CD4-positive, alpha-beta T cell treated with Interleukin-4 for 1 hour (primary cell): ENCODE measurements at places on chromosomes 13 and 19.

GRCh38 chr13:48496271-48497161 lies 36.4 kb downstream of the RCBTB2 start:
- DNase-seq: peak; percentile 66

- DNase-seq: no peak
Observed at GRCh38 chr19:13975870-13976269, 23.6 kb downstream of the DCAF15 start.

- no peak for DNase-seq
Observed at GRCh38 chr13:51920267-51920666, 58.5 kb downstream of the CCDC70 start.

DNA sequence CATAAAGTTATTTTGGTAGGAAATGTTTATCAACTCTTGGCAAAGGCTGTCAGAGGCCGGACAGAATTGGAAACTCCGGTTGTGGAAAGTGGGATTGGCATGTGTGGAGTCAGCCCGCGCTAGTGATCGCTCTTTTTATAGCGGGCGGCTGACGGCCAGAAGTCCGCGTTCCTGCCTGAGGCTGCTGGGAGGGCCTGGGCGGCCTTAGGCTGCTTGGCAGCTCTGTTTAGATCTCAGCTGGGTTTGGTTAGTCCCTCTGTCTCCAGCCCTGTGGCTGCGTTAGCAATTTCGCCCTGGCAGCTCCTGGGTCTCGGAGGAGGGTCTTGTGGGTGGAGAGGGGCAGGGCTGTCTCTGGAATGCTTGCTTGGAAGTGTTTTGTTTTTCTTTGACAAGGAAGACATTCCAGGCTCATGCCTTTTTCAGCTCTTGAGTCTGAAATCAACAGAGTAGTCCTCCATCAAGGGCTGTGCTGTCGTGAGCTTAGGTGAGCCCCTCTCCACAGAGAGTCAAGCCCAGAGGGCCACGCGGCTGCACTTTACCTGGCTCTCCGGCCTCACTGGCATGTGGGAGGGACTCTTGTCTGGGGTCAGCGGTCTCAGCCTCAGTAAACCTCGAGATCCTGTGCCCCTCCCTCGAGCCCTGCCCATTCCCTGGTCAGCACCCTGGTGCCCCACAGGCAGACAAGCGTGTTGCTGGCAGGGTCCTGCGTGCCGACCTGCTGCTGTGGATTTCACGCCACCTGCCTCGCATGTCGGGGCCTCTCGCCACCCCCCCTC lies 22.5 kb downstream of the DOT1L start:
- DNase-seq: no peak

DNA sequence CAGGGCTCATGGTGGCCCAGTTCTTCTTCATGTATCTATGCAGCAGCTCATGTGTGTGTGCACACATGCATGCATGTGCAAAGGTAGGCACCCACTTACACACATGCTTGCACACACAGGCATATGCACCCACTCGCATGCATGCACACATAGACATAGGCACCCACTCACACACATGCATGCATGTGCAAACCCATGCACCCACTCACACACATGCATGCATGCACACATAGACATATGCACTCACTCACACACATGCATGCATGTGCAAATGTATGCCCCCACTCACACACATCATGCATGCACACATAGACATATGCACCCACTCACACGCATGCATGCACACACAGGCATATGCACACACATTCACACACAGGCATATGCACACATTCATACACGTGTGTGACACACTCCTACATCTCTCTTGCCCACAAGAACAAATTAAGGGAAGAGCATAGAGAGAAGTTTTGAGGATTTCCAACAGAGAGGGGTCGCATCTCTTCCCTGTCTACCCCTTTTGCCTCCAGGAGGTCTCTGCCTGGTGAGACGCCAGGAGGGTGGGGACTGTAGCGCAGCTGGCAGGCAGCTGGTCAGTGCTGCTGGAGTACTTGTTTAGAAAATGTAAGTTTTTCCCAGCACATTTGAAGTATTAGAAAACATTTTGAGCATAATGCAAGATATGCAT lies 63.9 kb upstream of the ARHGEF7 start:
- no peak for DNase-seq

DNA sequence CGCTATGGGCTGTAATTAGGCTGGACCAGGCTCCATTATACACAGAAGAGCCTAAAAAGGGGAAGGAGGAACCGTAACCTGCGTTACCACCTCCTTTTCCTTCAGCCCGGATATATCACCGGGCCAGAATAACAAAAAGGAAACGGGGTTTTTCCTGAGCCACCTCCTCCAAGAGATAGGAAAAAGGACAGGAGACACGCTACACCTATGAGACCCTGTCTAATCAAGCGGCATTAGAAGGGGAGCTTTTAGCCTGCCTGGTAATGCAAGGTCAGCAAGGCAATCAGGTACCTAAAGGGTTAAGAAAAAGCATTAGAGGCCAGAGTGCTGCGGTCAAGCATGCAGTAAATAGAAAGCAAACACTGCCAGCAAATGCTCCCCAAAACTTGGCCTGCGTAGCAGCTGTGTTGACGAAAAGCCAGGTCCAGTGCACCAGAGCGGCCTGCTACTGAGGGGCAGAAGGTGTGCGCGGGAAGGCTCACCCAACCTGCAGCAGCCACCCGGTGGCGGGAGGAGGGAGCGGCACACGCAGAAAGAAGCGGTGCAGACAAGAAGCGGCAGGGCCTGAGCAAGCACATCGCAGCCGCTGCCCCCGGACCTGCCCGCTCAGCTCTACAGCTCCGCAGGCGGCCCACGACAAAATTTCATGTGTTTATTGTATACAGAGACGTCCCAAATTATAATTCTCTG lies 1466.1 kb downstream of the UQCRFS1 start:
- no peak for DNase-seq

GRCh38 chr13:83633746-83634145 lies 248.5 kb downstream of the SLITRK1 start:
- no peak for DNase-seq

- DNase-seq: no peak
Observed at GRCh38 chr19:5343848-5344247, 3.2 kb upstream of the PTPRS start.

- DNase-seq: no peak
Observed at GRCh38 chr13:111652676-111653075, 332.2 kb downstream of the TEX29 start.

DNA sequence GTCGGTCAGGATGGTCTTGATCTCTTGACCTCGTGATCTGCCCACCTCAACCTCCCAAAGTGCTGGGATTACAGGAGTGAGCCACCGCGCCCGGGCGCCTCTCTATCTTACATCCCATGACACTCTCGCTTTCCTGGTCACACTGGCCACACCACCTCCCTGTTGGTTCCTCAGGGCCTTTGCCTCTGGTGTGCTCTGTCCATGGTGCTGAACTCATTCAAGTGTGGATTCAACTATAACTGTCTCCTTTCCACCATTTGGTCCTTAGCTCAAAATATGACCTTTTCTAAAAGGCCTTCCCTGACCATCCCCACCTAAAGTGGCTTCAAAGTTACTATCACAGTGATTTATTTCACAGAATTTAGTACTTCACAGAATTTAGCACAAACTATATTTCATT lies 3.7 kb upstream of the SMIM17 start:
- DNase-seq: no peak

- no peak for DNase-seq
Observed at GRCh38 chr13:31380715-31381114, 180.9 kb downstream of the B3GLCT start.

GRCh38 chr13:74620308-74620707 lies 486.1 kb upstream of the KLF12 start:
- no peak for DNase-seq

GRCh38 chr19:2475018-2475701 lies 767 bp upstream of the GADD45B start:
- peak; percentile 63 for DNase-seq

GRCh38 chr19:43634872-43635560 lies 4.6 kb downstream of the CADM4 start:
- DNase-seq: no peak

- DNase-seq: peak; percentile 72
Observed at GRCh38 chr19:19185853-19186740, 5.9 kb downstream of the BORCS8 start.

DNA sequence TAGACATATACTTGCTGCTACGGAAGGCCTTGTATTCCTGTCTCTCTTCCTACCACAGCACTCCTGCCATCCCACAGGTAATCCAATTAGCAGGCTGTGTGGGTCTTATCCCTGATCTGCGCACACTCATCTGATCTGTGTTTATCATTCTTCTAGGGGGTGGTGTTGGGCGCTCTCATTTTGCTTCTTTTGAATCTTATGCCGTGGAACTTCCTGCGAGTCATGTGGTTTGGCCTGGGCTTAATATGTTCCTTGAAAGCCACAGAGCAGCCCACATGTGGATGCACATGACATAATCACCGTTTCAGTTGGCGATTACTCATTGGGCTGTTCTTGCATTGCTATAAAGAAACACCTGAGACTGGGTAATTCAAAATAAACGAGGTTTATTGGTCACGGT lies 7.5 kb downstream of the RASA3 start:
- peak; percentile 74 for DNase-seq

GRCh38 chr19:46014941-46015686 lies 7.7 kb downstream of the PGLYRP1 start:
- DNase-seq: peak; percentile 68

DNA sequence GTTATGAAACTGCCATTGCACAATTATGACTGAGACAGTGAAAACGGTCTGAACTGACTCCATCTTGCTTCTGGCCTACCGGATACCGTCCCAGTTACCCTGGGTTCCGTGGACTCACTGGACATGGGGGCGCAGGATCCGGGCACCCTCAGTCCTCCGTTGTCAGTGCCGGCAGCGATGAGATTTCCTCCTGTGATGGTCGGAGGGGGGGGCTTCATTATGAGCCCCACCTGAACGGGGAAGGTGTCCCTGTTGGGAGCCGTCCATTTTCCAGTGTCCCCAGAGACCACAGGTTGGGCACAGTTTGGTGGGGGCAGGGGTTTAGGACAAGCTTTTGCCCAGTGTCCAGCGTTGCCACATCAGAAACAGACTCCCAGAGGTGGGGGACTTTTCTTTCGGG lies 23.4 kb downstream of the TMEM255B start:
- DNase-seq: no peak

GRCh38 chr19:53485046-53486004 lies 17.8 kb downstream of the ZNF813 start:
- no peak for DNase-seq

- DNase-seq: no peak
Observed at GRCh38 chr13:84032116-84032515, 149.8 kb upstream of the SLITRK1 start.

DNA sequence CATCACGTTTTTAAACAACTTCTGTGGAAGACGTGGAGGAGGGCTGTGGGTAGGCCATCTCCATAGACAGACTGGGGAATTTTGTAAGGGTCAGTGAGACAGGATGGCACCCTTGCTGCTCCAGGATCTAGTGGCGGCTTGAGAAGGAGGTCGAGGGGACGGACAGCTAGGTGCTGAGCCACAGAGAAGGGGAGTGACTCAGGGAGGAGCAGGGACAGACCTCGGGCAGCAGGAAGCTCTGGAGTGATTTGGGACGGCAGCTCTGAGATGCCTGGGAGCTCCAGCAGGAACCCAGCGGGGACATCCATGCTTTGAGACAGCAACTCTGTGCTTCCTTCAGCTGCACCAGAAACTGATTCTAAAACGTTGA lies 169.1 kb upstream of the SOX1 start:
- no peak for DNase-seq

DNA sequence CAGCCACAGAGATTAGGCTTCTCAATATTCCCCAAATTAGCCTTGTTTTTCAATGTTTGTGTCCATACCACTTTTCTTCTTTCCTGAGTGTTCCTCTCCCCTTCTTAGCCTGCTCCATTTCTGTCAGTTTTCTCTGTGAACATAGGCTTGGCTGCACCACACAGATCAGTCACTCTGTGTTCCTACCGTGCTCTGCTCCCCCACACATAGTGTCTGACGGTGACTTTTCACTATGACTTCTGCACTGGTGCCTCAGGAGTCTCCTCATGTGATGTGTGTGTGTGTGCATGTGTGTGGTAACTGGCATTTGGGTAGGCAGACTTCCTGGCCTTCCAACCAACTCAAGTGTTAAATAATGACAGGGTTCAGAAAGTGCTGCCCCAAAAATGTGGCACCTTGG lies 47.9 kb upstream of the MYCBP2 start:
- no peak for DNase-seq

- no peak for DNase-seq
Observed at GRCh38 chr13:79317856-79318255, 88.2 kb downstream of the RBM26 start.

DNA sequence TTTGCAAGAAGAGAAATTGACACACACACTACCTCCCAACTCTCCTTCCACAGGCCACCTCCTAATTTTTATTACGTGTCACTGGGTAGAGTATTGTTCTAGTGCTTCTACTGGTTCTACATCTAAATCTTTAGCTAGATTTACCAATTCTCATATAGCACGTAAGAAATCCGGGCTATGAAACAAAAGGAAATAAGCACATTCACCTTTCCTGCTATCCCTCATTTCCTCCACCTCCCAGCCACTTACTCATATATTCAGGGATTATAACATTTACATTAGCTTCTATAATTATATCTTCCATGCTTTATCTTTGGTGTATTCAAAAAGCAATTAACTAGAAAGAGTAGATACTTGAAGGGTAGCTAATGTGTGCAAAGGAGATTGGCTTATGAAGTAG lies 39.7 kb downstream of the USP12 start:
- no peak for DNase-seq

DNA sequence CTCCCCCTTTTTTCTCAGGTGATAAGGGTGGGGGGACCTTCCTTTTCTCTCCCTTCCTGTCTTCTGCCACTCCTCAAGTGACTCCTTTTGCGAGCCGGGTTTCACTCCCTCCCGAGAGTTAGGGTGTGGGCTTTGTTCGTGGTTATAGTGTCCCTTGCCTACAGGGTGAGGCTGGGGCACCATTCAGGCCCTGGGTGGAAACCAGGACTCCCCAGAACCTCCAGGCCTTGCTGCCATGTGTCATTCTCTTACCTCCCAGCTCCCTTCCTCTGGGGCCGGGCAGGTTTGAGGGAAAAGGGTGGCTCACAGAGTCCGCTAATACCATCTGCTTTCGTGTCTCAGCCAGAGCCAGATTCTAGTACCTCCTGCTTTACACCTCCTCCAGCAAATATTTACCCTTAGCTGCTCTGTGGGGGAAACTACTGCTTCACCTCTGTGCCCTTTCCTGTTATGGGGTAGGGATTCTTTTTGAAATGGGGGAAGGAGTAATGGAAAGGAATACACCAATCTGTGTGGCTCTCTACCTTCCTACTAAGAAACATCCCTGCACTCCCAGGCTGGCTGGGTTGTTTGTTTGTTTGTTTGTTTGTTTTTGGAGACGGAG lies 2.8 kb downstream of the ACTN4 start:
- no peak for DNase-seq

DNA sequence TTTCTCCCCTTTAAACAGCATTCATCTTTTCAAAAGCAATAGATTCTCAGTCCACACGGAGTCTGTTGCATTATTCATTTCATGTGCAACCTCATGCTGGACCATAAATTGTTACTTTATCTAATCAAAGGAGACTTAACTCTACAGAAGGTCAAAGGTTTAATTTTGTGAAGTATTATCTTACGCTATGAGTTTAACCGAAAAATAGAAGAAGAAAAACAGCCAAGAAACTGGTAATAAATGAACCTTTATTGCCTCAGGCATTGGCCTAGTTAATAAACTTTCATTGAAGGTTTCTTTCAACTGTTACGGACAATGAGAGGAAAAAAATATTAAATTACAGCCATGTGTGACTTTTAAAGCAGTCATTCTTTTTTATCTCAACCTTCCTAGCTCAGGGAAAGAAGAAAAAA lies 223.6 kb downstream of the DACH1 start:
- DNase-seq: no peak
